ENCODE measurements at places on chromosomes 7 and 10. TPM values are rescaled to one million over a fixed set of nuclear protein-coding genes. Genes with fewer than 3 reads are reported as not detected.

ZNF727 gene
- polyA plus RNA-seq: not detected

DNA sequence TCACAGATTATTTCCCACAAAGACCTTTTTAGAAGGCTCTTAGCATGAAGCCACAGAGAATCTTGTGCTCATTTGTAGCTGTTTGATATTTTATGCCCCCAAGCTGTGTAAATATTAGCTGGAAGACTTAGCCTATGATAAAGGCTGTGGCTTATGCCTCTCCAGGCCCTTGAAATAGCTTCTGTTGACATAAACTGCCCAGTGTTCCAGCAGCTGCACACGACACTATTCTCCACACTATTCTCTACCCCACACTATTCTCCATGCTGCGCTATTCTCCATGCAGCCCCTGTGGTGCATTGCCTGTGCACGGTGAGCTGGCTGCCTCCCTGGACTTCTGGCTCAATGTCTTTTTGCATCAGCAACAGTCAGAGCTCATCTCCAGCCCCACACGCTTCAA lies 13.1 kb downstream of the DDC start:
- no peaks in the 10 kb centered on the region for H3K36me3 ChIP-seq
- no peak overlapping the region for H3K4me3 ChIP-seq
- no peaks in the 10 kb centered on the region for H3K27me3 ChIP-seq
- no peak for DNase-seq

GOLGA7B gene
- polyA plus RNA-seq: 1.7 TPM

GRCh38 chr7:7151285-7151684 lies 31.1 kb upstream of the C1GALT1 start:
- no peaks in the 10 kb centered on the region for H3K36me3 ChIP-seq
- no peak overlapping the region for H3K4me3 ChIP-seq
- H3K4me1 ChIP-seq: peaks cover 21% of the 10 kb centered on the region
- H3K27ac ChIP-seq: no peak overlapping the region

GRCh38 chr10:125882596-125882995 lies 1.5 kb upstream of the DHX32 start:
- no peak for DNase-seq

GRCh38 chr10:5413012-5413938 lies 918 bp downstream of the NET1 start:
- H3K27me3 ChIP-seq: no peaks in the 10 kb centered on the region
- no peak overlapping the region for H3K27ac ChIP-seq
- H3K36me3 ChIP-seq: no peaks in the 10 kb centered on the region
- H3K4me1 ChIP-seq: peaks cover 10% of the 10 kb centered on the region

- H3K4me1 ChIP-seq: peaks cover 13% of the 10 kb centered on the region
- no peak overlapping the region for H3K4me3 ChIP-seq
- peaks cover 15% of the 10 kb centered on the region for H3K27me3 ChIP-seq
- DNase-seq: no peak
Measured at GRCh38 chr7:128203710-128204214, 37.3 kb upstream of the LEP start.

ASB15 gene
- polyA plus RNA-seq: 0.21 TPM

OLAH gene
- 1.4 TPM for polyA plus RNA-seq

TBC1D12 gene
- not detected for polyA plus RNA-seq

DNA sequence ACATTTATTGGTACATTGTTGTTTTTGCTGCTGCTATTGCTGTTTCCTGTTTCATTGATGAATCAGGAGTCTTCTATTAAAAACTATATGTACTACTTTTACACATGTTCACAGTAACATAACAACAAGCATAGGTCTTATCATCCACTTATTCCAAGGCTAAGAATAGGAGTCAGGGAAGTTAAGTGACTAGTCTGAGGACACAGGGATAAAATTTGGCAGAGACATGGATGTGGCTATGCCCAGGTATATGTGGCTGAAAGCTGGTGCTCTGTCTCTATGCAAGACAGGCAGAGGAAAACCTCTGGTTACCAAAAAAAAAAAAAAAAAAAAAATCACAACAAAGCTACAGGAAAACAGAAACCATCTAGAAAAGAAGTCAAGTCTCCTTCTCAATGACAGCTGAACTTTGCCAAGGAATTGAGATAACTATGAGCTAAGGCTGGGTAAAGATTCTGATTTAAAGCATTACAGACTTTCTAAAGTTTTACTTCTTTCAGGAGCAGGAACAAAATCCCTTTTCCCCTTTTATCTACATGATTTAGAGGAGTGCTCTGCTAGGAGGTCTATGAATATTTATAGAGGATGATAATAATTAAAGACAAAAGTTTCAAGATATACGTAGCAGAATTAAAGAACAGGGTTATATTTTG lies 70.0 kb downstream of the GPR141 start:
- no peaks in the 10 kb centered on the region for H3K27me3 ChIP-seq
- DNase-seq: no peak

GRCh38 chr7:112610636-112611035 lies 129.8 kb downstream of the LSMEM1 start:
- no peaks in the 10 kb centered on the region for H3K36me3 ChIP-seq
- no peak for DNase-seq
- no peak overlapping the region for H3K27ac ChIP-seq
- H3K4me1 ChIP-seq: no peaks in the 10 kb centered on the region
- H3K27me3 ChIP-seq: no peaks in the 10 kb centered on the region

DNA sequence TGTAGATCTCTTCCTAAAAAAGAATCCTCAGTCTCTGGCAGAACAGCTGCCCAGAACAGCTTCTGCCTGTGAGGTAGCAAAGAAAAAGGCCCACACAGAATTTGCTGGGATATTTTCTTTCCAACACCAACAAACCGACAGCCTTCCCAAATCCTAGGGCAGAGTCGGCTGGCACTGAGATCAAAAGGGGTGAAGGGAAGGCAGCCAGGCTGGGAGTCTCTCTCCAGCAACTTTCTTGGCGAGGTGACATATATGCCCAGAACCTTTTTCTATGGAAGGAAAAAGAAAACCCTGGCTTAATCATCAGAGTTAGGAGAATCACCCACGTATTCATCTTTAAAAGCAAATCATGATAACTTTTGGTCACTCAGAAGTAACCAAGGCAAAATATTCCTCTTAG lies 279.6 kb downstream of the DNAJB6 start:
- no peaks in the 10 kb centered on the region for H3K27me3 ChIP-seq
- no peak overlapping the region for H3K4me3 ChIP-seq
- H3K36me3 ChIP-seq: no peaks in the 10 kb centered on the region
- H3K4me1 ChIP-seq: peaks cover 9% of the 10 kb centered on the region

ARMC3 gene
- polyA plus RNA-seq: not detected

GRCh38 chr7:16627236-16627635 lies 18.3 kb downstream of the ANKMY2 start:
- no peak for DNase-seq

DNA sequence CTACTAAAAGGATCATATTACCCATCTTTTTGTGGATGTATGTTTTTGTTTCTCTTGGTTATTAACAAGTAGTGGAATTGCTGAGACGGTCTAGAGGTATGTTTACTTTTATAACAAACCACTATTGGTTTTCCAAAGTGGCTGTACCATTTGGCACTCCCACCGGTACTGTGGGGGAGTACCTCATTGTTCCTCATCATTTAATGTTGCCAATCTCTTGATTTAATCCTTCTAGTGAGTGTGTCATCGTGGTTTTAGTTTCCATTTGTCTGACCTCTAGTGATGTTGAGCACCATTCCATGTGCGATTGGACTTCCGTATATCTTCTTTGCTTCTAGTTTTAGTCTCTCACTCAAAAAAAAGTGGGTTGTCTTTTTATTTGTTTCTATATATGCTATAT lies 50.4 kb downstream of the RBM33 start:
- H3K36me3 ChIP-seq: peaks cover 2% of the 10 kb centered on the region
- H3K27me3 ChIP-seq: no peaks in the 10 kb centered on the region
- H3K4me1 ChIP-seq: peaks cover 45% of the 10 kb centered on the region

NUTM2A gene
- polyA plus RNA-seq: not detected

- no peaks in the 10 kb centered on the region for H3K27me3 ChIP-seq
- no peak overlapping the region for H3K27ac ChIP-seq
- no peaks in the 10 kb centered on the region for H3K36me3 ChIP-seq
- no peak for DNase-seq
Measured at GRCh38 chr10:52004342-52004949, 305.1 kb upstream of the CSTF2T start.

DNA sequence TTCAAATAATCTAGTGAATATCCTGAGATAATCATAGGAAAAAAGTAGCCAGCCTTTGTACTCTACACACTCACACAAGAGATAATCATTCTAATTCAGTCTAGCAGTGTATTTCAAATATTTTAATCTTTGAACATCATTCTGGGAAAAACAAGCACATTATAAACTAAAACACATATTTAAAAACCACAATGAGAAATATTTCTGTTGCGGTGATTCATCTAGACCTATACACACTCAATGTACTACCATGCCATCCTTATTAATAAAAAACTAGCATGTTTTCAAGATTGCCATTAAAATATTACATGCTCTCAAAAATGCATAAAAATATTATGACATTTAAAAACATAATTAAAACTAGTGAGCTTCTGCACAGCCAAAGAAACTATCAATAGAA lies 11.8 kb downstream of the COG5 start:
- H3K36me3 ChIP-seq: peaks cover 26% of the 10 kb centered on the region
- DNase-seq: no peak
- no peak overlapping the region for H3K4me3 ChIP-seq
- H3K27me3 ChIP-seq: no peaks in the 10 kb centered on the region
- H3K4me1 ChIP-seq: peaks cover 19% of the 10 kb centered on the region

GRCh38 chr7:109126404-109127050 lies 556.9 kb downstream of the DNAJB9 start:
- no peaks in the 10 kb centered on the region for H3K36me3 ChIP-seq
- no peak overlapping the region for H3K4me3 ChIP-seq
- no peak overlapping the region for H3K27ac ChIP-seq
- H3K4me1 ChIP-seq: no peaks in the 10 kb centered on the region
- DNase-seq: no peak
- H3K27me3 ChIP-seq: no peaks in the 10 kb centered on the region

CTAGE8 gene
- 0.45 TPM for polyA plus RNA-seq

- H3K36me3 ChIP-seq: no peaks in the 10 kb centered on the region
- no peaks in the 10 kb centered on the region for H3K27me3 ChIP-seq
- H3K4me3 ChIP-seq: no peak overlapping the region
- H3K27ac ChIP-seq: no peak overlapping the region
Measured at GRCh38 chr10:31648966-31649365, 279.7 kb downstream of the ARHGAP12 start.

DNA sequence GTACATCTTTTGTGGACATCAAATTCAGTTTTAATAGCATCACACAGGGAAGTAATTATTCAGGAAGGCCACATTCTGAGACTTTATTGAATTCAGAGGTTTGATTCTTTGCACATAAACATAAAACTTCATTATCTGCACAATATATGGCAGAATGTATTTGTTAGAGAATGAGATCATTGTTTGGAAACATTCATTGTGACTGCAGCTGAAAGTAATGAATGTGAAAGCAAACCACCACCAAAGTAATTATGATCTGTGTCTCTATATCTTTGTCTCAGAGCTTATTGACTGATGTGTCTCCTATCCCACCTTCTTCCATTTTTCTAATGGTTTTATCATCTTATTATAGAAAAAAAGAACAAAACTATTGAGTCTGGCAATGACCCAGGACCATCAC lies 340.9 kb upstream of the PCDH15 start:
- no peak for DNase-seq
- no peak overlapping the region for H3K27ac ChIP-seq
- H3K36me3 ChIP-seq: no peaks in the 10 kb centered on the region
- no peak overlapping the region for H3K4me3 ChIP-seq

SPDYE1 gene
- 0.49 TPM for polyA plus RNA-seq

DNA sequence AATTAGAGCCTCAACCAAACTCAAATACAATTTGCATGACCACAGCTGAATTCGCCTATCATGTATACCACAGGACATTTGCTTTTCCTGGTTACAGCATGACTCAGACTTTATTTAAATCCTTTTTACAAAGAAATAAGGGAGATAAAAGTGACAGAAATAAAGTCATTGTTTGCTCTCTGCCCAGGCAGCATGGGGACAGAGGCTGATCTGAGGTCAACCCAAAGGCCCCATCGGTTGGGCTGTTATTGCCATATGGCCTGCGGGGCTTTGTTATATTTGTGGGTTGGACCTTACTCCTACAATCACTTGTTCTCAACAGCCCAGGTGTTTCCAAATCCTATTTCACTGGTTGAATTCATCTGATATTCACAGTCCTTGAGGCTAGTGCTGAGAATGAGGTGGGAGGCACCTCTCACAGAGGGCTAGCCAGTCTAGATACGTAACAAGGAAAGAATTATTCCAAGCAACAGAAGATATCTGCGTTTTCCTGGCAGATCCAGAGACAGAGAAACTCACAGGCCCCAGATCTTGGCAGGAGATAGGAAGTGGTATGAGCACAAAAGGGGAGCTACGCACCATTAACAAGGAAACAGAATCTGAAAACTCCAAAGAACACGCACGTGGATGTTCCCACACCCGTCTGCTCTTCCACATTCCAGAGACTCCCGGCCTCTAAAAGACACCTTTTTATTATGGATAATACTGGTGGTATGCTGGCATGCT lies 117.3 kb downstream of the HIPK2 start:
- H3K36me3 ChIP-seq: no peaks in the 10 kb centered on the region
- no peak overlapping the region for H3K27ac ChIP-seq
- H3K27me3 ChIP-seq: no peaks in the 10 kb centered on the region
- DNase-seq: no peak
- no peaks in the 10 kb centered on the region for H3K4me1 ChIP-seq

DNA sequence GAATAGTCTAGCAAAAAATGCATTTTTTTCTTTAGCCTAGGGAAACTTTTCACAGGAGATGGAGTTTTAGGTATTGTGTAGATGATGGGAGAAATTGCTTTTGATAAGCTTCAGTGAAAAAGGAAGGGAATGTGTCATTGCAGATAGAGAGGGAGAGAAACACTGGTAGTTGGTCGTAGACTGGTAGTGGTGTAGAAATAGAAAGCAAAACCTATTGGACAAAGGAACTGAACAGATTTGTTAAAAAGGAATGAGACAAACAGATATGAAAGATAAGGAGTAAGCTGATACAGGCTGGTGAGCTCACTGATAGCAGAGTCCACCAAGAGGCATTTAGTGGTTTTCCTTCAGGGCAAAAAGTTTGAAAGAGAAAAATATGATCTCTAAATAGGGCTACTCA lies 94.3 kb downstream of the ZEB1 start:
- no peaks in the 10 kb centered on the region for H3K27me3 ChIP-seq
- DNase-seq: no peak
- H3K27ac ChIP-seq: no peak overlapping the region

SFTPA1 gene
- polyA plus RNA-seq: not detected

DNA sequence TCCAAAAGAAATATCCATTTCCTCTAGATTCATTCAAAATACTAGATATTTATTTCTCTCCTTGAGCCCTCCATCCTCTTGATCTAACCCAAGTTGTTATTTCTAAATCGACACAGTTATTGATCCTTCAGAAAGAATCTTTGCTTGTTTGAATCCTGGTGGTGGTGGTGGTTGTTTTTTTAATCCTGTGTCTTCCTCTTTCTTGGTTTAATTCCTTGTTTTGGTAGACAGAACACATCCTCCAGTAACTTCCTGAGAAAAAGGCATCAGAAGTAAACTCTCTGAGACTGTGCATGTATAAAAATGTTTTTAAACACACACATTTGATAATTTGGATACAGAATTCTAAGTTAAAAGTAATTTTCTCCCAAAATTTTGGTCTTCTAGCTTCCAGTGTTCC lies 49.9 kb downstream of the SIRT1 start:
- no peak for DNase-seq
- H3K27me3 ChIP-seq: no peaks in the 10 kb centered on the region
- peaks cover 36% of the 10 kb centered on the region for H3K36me3 ChIP-seq
